Activated CD4-positive, alpha-beta T cell treated with anti-CD3 and anti-CD28 coated beads for 36 hours (primary cell): ENCODE measurements at places on chromosomes 12 and 14.

GRCh38 chr12:111557271-111558106, 41.6 kb downstream of the ATXN2 start:
- no peak for DNase-seq

GRCh38 chr12:106321139-106321850, 18.8 kb downstream of the TCP11L2 start:
- DNase-seq, result no peak

DNA sequence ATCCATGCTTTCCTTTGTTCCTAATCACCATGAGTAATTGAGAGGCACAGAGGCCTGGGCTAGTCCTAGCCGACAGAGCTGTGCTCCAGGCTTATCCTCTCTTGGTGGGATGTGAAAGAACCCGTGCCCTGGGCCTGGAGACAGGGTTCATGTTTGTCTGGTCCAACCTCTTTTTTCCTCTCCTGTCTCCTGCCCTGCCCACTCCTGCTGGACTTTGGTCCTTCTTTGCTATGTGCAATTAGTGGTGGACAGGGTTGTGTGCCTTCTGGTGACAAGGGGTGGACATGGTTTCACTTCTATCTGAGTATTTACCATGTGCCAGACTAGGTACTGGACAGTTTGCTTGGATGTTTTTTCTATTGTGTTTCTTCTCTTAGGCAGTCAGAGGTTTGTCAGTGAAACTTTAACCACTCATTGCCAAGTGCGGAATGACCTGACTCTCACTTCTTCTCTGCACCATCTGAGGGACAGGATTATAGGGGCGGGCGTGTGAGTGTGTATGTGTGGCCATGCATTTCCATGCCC, 126.1 kb downstream of the SMOC1 start:
- no peak for DNase-seq

DNA sequence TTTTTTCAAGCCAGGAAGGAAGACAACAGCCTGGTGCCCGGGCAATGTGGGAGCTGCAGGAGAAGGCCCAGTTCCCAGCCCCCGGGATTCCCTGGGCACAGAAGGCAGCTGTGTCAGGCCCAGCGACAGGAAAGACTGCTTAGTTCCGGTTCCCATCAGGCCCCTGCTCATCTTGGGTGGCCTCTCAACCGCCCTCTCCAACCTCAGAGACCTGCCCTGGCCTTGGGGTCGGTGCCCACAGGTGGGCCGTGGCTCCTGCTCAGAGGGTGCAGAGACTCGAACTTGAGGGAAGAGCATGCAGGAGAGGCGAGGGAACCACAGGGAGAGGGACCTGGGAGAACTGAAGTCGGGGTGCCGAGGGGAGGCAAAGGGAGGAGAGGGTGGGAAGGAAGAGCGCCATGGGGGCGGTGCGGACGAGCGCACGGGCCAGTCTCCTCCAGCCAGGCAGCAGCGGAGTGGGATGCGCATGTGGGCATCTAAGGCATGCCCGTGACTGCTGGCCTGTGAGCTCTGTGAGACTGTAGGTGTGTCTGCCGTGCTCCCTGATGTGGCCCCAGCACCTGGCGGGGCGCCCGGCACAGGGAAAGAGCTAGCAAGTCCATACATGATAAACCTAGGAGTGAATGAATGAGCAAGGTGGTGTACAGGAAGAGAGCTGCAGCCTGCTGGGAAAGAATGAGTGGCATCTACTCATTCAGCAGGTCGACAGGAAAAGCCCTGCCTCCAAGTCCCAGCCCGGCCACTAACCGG, 42.7 kb downstream of the SSH1 start:
- DNase-seq, result no peak

- DNase-seq, result no peak
Measured at GRCh38 chr14:87000081-87000480, 992.9 kb downstream of the GALC start.

GRCh38 chr12:5480218-5480937, 48.5 kb downstream of the NTF3 start:
- DNase-seq, result no peak

DNA sequence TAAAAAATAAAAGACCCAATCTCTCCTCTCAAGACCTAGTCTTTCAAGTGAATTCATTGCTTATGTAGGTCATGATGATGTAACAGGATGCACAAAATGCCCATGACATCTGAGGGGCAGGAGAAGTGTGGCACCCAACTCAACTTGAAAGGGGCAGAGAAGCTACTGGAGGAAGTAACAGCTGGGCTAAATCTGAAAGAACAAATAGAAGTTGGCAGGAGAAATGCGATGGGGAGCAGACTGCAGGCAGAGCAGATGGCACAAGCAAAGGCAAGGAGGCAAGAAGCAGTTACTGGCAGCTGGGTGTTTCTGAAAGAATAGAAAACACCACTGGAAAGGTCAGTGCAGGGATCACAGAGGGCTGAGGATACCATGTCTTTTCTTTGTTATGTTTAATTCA, 14.6 kb downstream of the SLC38A4 start:
- DNase-seq, result peak; percentile 4

DNA sequence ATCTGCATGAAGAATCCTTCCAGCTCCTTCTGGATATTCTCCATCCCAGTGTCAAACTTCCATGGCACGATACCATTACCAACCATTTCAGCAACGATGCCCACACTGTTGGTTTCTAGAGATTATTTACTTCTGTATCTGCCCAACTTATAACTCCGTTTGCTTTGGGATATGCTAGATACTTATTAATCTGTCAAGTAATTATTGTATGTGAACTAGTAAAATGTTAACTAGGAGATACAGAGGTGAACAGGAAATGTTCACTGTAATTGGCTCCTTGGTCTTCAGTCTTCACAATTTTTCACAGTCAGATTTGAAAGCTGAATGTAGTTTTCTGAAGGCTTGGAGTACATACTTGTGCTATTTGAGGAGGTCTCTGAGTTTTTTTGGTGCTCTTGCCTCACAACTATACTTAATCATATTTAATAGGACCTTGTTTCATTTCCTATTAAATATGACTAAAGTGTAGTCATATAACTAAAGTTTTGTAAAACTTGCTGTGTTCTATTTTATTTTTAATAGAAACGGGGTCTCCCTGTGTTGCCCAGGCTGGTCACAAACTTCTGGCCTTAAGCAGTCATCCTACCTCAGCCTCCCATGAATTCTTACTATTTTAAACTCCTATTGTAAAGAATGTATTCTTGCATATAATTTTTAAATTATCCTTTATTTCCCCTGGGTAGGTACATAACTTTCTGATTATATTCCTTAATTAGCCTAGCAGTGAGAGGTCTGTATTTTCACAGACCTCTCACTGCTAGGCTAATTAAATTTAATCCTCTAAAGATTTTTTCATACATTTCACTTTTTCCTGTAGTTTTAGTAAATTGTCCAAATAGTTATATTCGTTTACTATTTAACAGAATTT, 79.7 kb downstream of the FGD4 start:
- no peak for DNase-seq

GRCh38 chr12:54798651-54799050, 55.7 kb upstream of the MUCL1 start:
- no peak for DNase-seq

GRCh38 chr12:67802731-67803130, 154.2 kb downstream of the DYRK2 start:
- DNase-seq, result no peak

DNA sequence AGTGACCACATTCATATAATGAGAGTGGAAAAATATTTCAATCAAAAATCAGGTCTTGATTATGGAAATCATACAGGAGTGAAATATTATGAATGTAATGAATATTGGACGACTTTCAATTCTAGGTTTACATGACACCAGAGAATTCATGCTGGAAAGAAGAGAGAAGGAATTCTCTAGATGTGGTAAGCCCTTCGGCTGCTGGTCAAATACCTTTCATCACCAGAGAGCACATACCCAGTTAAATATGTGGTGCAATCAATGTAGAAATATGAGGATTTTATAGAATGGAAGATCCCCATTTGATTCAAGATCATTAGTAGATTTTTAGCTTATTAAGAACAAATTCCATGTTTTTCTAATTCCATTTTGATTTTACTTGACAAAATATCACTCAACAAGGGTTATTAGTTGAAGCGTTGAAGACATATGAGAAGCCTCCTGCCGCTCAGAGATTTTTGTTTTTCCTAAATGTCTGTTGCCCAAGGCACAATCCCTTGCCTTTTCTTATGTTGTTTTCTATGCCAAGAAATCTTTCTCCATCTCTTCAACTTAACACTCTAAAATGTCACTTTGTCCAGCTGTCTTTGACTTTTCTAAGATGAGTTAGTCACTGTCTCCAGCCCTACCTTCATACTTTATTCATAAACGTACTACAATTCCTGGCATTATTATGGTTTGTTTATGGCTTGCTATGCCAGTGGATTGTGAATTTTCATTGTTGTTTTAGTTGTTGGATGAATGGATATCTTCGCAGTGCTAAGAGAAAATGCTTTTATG, 72.8 kb upstream of the ZDHHC17 start:
- no peak for DNase-seq

GRCh38 chr12:91931111-91931510, 214.5 kb downstream of the BTG1 start:
- no peak for DNase-seq

DNA sequence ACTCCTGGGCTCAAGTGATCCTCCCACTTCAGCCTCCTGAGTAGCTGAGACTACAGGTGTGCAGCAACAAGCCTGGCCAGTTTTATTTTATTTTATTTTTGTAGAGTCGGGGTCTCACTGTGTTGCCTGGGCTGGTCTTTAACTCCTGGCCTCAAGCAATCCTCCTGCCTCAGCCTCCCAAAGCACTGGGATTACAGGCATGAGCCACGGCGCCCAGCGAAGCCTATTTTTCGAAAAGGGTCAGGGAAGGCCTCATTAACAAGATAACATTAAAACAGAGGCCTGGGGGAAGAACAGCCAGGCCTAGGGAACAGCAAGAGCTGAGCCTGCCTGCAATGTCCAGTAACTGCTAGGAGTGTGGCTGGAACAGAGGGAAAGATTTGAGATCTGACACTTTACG, 36.1 kb upstream of the VRK1 start:
- DNase-seq, result no peak

GRCh38 chr12:41634091-41634490, 446.0 kb downstream of the PDZRN4 start:
- no peak for DNase-seq

DNA sequence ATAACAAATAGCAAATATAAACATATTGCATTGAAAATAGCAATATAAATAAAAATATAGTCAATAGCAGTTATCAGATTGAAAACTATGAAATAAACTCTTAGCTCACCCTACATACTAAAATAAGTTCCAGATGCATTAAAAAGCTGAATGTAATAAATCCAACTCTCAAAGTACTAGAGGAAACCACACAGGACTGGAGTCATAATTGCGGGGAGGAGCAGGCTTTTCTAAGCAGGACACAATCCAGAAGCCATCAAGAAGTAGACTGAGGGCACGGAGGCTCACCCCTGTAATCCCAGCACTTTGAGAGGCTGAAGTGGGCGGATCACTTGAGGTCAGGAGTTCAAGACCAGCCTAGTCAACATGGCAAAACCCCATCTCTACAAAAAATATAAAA, 22.2 kb downstream of the GSC start:
- DNase-seq, result no peak

DNA sequence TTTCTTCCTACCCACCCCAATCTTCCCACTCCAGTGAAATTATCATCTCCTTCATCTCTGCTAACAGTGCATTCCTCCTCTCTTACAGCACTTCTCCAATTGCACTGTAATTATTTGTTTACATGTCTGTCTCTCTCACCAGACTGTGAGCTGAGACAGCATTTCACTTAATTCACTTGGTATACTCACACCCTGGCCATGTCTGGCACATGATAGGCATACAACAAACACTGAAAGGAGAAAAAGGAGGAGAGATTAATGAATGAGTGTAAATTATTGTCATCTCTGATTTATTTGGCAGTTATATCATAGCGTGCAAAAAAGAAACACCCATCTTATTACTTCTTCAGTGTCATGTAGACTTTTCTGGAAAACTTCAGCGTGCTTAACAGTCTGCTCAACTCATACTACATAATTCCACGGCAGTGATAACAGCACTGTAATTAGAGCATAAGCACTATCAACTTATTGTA, 452.3 kb downstream of the ADAMTS20 start:
- DNase-seq, result no peak

- no peak for DNase-seq
Measured at GRCh38 chr14:54570631-54571415, 3.9 kb downstream of the SAMD4A start.

- DNase-seq, result peak; percentile 38
Measured at GRCh38 chr12:104478396-104479122, 21.8 kb downstream of the CHST11 start.

DNA sequence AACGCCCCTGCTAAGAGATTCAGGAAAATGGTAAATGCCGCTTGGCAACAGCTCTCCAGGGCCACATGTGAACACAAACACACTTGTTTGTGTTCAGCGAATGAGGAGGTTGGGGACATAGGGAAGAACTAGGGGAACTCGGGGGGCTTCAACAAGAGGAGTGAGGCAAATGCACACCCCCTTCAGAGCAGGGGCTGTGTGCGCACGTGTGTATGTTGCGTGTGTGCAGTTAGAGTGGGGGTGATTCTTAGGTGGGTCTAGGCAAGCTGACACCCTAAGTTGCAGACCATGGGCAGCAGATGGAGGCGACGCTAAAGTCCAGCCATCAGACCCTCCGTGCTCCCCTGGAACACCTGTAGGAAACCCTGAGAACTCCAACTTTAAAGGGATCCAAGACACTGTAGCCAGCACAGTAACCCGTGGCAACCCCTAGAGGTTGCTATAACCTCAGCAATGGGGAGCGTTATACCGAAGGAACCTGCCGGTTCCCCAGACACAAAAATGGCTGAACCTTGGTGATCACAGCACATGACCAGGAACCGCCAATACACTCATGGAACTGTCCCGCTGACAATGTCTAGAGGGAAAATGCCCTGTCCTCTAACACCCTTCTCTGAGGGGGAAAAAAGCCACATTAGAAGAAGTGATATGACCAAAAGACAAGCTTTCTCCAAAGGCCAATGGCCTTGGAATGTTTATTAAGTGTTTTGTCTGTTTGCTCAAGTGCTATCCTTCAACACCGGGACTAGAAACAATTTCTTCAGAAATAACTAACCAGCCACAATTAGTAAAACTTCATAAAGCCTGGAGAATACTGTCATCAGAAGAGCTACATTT, 86.5 kb upstream of the CEP83 start:
- peak; percentile 31 for DNase-seq

DNA sequence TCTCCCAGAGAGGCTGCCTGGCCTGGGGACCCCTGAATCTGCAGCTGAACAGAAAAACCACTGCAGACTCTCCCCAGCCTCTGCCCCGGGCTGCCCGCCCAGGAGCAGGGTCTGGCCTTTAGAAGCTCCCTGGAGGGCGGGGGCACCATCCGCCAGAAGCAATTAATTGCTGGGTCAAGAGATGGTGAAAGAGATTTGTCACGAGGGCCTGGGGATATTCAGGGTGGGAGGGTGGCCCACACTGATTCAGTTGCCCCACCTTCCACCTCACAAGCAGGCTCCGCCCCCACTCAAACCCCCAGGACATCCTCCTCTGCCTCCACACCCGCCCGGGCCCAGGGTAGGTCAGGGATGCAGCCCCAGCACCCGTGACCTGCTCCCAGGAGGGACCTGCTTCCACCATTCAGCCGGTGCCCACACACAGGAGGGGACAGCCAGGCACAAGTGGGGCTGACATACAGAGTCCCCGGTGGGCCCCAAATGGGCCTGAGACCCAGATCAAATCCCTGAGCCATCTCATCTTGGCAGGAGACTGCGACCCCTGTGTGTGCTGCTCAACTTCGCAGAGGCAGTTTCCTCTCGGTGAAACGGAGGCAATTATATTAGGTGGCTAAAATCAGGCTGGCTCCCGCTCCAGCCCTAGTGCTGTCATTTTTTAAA, 23.0 kb downstream of the NCOR2 start:
- no peak for DNase-seq

GRCh38 chr12:105338966-105339365, 8.5 kb downstream of the C12orf75 start:
- no peak for DNase-seq
